Activated CD4-positive, alpha-beta memory T cell treated with anti-CD3 and anti-CD28 coated beads for 36 hours (primary cell): ENCODE measurements at places on chromosomes 12 and 14.
A peak's percentile ranks its signal among the peaks of the same experiment; 100 is the strongest.

DNA sequence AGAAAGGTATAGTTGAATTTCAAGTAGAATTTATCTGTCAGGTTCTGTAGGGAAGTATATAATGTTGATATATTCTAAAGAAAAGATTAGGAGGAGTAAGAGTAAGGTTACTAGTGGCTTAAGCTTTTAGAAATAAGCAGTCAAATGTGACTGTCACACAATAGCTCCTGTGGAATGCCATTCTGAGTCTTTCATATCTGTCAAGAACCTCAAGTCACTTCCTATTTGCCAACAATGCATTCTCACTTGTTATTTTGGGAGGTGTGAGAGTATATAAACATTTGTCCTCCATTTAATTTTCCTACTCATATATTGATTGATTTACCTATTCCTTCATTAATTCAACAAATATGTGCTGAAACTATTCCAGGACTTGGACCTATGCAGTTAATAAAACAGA is 11.7 kb downstream of the CLEC9A start:
- no peak for DNase-seq

- no peak for DNase-seq
These were observed 4.4 kb upstream of the SCAF11 start for GRCh38 chr12:45994736-45995135.

- DNase-seq: no peak
These were observed 37.2 kb downstream of the GABARAPL1 start for GRCh38 chr12:10249690-10250455.

GRCh38 chr12:52041695-52042123 is 9.5 kb upstream of the NR4A1 start:
- DNase-seq: peak; percentile 57

DNA sequence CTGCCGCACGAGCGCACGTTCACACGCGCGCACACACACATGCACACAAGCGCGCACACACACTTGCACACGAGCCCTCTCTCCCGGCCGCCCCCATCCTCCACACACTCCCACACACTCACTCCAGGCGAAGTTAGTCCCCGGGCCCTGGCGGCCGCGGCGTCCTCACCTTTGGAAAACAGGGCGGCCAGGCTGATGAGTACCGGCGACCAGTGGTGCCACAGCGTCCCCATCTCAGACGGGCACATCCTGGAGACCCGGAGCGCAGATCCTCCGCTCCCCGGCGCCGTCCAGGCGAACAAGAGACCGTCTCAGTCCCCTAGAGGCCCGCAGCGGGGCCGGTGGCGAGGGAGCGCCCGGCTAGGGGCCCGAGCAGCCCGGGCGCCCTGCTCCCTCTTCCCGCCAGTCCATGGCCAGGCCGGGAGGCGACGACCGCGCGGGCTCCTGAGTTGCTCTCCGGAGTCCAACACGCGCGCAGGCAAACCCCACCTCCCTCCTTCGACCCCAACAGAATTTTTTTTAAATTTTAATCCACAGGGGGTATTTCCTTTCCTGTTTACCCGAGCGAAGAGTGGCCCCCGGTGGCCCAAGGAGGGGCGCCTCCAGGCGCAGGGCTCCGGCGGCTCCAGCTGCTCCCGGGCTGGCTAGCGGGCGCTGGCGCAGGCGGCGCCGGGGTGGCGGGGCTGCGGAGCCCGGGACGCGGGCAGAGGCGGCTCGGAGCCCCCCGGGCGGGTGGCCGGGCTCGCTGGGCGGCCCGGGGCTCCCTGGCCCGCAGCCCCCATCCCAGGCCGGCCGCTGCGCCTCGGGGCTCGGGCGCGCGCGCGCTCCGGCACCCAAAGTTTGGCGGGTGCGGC is 506 bp downstream of the TMEM132D start:
- DNase-seq: no peak

DNA sequence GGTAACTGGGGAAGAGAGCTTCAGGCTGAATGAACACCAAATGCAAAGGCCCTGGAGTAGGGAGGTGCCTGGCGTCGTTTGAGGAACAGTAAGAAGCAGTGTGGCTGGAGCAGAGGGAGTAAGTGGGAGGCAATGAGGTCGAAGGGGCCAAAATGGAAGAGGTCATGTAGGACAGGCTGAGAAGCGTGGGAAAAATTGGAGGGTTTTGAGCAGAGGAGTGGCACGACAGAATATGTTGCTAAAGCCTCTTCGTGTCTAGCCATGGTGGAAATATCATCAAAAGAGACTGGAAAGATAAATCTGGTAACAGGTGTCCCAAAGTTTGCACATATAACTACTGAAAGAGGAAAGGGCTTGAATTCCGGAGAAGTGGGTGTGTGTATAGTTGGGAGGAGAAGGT is 1.9 kb downstream of the TRIM9 start:
- DNase-seq: no peak

- DNase-seq: no peak
These were observed 155.1 kb downstream of the CALM1 start for GRCh38 chr14:90551733-90552464.

- no peak for DNase-seq
These were observed 1.4 kb upstream of the BCAT1 start for GRCh38 chr12:24950231-24950834.

GRCh38 chr14:39576736-39577135 is 144.5 kb upstream of the FBXO33 start:
- DNase-seq: no peak

DNA sequence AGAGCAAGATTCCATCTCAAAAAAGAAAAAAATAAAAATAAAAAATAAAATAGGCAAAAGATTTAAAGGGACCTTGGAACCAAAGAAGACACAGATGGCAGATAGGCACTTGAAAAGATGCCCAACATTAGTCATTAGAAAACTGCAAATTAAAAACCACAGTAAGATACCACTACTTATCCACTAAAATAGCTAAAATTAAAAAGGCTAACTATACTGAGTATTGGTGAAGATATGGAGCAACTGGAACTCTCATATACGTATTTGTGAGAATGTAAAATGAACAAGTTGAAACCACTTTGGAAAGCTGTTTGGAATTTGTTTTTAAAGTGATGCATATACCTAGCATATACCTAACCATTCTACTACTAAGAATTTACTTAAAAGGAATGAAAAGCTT is 22.3 kb downstream of the BLTP3B start:
- DNase-seq: no peak

- no peak for DNase-seq
These were observed 12.8 kb upstream of the ATP2B1 start for GRCh38 chr12:89721291-89721987.

GRCh38 chr12:28620281-28620680 is 430.0 kb downstream of the CCDC91 start:
- no peak for DNase-seq

DNA sequence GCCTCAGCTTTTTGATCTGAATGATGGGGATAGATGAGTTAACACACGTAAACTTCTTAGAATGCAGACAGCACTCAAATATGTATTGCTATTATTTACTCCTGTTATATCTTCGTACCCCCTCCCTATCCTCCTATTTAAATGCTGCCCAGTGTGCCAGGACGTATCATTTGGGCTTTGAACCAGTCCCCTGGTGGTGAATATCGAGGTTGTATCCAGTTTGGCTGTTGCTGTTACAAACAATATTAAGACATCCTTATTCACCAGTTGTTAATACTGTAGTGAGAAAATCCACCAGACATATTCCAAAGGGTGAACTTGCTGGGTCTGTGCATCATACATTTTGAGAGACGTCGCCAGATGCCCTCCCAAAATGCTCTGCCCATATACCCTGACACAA is 51.5 kb upstream of the FOXN3 start:
- no peak for DNase-seq

DNA sequence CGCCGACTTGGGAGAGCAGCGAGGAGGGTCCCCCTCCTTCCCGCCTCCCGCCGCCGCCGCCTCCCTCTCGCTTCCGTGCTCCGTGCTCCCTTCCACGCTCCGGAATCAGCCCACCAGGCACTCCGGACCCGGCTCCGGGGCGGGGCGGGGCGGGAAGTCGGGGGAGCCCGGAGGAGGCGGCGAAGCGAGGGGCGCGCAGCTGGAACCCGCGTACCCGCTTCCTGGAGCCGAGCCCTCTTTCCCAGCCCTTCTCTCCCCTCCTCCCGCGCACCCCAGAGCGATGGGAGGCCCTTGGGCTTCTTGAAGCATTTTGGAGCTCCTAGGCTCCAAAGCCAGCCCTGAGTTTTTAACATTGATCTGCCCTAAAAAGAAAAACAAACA is at the start of gene SYNDIG1L:
Gene SYNDIG1L, minus strand, starts transcription at position 9 of the 381 bp plus-strand sequence. CDS start 16,466 bp downstream, outside the sequence.
- no peak for DNase-seq

DNA sequence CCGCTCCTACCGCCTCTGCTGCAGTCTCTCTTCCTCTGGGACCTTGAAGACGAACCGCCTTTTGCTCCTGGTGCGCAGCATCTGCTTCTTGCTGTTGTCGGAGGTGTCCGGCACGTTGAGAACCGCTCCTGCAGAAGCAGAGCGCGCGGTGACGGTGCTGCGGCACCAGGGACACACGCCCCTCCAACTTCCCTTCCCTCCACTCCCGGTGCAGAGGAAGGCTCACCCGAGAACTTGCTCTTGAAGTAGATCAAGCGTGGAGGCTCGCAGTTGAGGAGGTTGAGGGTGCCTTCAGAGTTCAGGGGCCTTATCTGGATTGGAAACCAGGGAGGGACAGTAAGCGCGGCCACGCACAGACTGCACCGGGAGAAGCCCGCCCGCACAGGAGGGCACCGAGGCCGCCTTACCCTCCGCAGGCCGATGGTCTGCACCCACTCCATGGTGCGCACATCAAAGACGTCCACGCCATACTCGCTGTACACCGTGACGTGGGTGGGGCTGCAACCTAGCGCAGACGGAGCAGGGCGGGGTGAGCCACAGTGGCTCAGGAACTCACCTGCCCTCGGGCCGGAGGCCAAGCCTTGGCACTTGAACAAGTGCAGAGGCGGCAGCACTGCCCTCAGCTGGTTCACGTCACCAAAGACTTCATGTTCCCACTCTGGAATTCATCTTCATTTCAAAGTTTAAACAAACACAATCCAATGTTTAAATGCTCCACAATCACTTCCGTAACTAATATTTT is 17.5 kb downstream of the AMN start:
- no peak for DNase-seq
